ENCODE measurements at places on chromosomes 11 and 22.
A peak's percentile ranks its signal among the peaks of the same experiment; 100 is the strongest.

DNA sequence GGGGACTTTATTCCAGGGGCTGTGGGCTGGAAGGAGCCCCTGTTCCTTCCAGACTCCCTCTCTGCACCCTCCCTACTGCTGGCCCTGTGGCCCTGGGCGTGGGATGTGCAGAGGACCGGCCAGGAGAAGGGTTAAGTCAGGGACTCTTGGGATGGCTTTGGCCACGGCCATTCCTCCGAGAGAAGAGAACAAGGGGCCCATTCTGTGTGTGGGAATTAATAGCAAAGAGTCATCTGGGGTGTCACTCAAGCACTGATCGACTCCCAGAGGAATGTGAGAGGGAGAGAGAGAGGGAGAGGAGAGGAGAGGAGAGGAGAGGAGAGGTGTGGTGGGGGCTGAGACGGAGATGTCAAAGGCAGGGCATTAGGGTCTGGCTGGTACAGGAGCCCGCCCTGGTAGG lies 14.2 kb upstream of the SOX10 start:
- no peak for DNase-seq

DNA sequence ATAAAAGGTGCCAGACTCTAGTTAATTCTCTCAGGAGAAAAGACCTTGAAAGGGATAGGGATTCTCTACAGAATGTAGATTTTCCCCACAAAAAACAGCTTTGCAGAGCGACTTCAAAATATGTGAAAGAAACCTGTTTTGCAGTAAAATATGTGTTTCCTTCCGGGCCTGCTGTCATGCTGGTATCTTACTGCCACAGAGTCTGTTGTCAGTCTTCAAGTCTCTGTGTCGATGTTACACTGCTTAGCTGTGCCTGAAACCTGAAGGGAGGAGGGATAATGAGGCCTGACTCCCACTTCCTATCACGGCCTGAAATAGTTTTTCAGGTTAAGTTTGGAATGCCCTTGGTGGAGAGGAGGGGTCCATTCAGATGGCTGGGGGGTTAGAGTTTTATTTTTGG lies 1.7 kb upstream of the DGCR2 start:
- no peak for DNase-seq

- DNase-seq, result peak; percentile 61
Observed at GRCh38 chr11:83687787-83688186, 401.6 kb upstream of the CCDC90B start.

DNA sequence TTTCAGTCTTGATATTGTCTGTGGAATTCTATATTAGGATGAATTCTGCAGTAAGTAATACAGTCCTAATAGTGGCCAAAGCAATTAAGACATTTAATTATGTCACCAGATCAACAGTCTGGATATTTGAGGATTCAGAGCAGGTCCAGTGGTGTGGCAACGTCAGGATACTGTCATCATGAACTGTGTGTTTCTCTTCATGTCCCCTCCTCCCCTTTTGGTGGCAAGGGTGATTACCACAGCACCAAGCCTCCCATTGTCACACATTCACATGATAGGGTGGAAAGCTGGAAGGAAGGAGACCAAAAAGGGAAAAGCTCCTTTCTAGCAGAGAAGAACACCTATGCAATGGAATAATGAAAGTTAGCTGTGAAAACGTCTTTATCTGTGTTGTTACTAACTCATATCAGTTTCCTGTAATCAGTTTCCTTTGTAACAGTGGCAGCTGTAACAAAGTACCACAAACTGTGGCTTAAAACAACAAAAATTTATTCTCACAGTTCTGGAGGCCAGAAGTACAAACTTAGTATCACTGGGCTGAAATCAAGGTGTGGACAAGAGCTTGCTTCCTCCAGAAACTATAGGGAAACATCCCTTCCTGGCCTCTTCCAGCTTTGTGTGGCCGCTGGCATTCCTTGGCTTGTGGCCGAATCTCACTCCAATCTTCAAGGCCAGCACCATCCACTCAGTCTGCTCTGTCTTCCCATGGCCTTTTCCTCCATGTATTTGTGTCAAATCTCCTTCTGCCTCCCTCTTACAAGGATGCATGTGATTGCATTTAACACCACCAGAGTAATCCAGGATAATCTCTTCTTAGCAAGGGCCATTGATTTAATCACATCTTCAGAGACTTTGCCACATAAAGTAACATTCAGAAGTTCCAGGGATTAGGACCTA lies 6.5 kb upstream of the RBM14 start:
- DNase-seq, result no peak

DNA sequence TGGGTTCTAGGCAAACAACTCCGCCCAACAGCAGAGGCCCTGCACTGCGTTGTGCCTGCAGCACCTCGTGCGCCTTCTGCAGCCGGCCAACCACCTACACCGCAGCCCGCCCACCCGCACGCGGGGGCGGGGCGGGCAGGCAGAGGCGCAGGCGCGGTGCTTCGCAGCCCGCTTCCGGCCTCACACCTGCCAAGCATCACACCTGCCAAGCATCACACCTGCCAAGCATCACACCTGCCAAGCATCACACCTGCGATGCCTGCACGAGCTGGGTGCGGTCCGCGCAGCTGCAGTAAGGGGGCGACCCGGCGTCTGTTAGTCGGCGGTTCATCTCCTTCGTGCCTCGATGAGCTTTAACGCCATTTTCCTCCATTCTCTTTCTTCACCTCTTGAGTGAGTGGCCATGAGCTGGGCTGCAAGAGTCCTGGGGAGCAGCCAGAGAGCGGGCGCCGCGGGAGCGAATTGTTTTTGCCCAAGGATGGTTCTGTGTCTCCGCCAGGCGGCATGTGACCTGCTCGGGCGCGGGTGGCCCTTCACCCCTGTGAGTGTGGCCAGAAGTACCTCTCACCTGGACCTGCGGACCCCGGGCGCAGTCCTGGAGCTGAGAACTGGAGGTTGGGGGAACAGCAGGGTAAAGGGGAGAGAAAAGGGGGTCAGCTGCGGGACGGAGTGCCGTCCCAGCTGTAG lies at the start of gene LDHAL6A:
Gene LDHAL6A, plus strand, starts transcription at position 171 of the 687 bp plus-strand sequence. CDS start 825 bp downstream, outside the sequence.
- DNase-seq, result no peak

- no peak for DNase-seq
Observed at GRCh38 chr22:49754696-49755630, 72.7 kb downstream of the BRD1 start.

- no peak for DNase-seq
Observed at GRCh38 chr11:67644042-67644441, 4.5 kb upstream of the TBX10 start.

DNA sequence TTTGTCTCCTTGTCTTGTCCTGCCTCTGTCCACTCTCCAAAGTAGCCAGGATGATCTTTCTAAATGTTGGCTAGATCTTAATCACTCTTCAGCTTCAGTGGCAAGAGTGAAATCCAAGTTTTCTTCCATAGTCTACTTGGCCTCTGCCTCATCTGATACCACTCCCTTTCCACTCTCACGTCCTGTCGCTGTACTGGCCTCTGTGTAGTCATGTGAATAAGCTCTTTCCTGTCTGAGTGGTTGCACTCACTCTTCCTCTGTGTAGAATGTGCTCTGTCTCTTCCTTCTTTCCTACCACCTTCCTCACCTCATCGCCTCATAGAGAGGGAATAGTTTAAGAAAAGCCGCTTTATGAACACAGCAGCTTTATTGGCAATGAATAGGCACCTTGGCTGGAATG lies 86.5 kb downstream of the WNT11 start:
- DNase-seq, result no peak

DNA sequence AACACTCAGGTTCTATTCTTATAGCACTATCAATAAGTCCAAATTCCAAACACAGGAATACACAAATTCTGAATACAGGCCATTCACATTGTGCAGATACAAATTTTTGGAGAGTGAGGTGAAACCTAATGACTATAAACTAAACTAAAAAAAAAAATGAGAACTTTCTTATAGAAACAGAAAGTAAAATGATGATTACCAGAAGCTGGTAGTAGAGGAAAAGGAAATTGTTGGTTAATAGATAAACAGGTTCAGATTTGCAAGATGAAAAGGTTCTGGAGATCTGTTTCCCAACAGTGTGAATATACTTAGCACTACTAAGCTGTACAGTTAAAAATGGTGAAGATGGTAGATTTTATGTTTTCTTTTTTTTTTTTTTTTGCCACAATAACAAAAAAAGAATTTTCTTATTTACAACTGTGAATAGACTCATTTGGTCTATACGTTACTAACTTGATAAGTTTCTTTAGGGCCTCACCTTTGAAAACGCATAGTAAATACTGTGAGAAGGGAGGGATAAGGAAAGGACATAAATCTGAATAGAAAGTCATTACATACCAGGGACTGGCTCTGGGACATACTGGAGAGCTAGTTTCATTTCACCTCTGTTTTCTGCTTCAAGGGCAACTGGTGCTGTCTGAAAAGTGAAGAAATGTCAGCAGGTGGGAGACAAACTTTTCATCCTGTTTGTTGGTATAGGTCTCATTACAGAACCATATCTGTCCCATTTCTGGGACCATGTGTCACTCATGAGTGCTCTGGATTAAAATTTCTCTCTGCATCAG lies 14.2 kb upstream of the CCDC89 start:
- DNase-seq, result peak; percentile 8

GRCh38 chr22:19898831-19899567 lies 42.6 kb upstream of the COMT start:
- no peak for DNase-seq

- DNase-seq, result no peak
Observed at GRCh38 chr11:101288392-101288791, 158.8 kb upstream of the PGR start.

DNA sequence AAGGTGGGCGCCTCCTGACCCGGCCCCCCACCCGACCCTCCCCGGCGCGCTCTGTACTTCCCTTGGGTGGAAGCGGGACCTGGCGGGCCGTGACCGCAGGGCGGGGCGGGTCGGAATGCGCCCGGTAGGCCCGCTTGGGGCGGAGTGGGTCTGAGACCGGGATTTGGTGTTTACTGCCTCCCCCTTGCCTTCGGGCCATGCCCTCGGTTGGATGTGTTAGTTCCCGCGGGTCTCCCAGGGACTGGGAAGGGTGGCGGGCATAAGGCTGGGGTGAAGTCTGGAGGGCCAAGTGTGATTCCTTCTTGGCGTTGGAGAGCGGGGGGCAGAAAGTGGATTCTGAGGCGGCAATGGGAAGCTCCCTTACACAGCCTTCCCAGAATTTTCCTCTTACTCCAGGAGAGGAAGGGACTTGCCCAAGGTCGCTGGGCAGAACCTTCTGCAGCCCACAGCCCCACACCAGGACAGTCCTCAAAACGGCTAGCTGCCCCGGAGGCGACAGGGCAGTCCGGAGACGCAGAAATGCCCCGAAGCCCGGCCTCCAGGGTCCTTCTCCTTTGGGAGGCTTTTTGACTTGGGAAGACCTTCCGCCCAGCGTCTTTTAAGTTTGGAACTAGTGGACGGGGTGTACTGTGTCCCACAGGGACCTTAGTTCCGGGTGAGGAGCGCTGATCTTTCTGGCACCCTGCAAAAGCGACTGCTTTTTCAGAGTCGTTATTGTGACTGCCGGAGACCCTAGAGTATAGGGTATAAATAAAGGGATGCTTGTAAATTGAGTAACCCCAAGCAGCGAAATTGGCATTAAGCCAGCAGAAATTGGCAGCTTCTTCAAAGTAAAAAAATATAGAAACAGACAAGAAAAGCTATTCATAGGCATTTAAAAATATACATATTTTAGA lies 647 bp downstream of the SWAP70 start:
- peak; percentile 26 for DNase-seq
